ENCODE measurements at places on chromosomes 6 and 20. TPM values are rescaled to one million over a fixed set of nuclear protein-coding genes. Genes with fewer than 3 reads are reported as not detected.

- DNase-seq, result no peak
These were observed 110.3 kb upstream of the GGTLC1 start for GRCh38 chr20:24098886-24099285.

- no peak for DNase-seq
These were observed 19.8 kb upstream of the ENPP1 start for GRCh38 chr6:131787766-131788712.

DNA sequence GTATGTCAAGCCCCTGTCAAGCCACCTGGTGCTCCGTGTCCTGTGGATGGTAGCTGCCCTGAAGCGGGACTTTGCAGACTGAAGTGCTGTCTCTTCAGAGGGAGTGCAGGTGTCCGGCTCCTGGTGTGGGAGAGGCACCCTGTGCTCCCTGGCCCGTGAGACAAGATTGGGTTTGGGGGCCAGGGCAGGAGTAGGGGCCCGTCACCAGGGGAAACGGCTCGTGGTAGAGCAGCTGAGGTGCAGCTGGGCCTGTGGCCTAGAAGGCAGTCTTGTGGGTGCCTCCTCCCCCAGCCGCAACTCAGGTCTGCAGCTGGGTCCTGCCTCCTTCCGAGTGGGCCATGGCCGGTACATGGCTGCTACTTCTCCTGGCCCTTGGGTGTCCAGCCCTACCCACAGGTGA lies at the start of gene PTCRA:
Gene PTCRA, plus strand, starts transcription at position 322 of the 400 bp plus-strand sequence. Its CDS starts 17 bp downstream, at position 339.
- DNase-seq, result no peak

DNA sequence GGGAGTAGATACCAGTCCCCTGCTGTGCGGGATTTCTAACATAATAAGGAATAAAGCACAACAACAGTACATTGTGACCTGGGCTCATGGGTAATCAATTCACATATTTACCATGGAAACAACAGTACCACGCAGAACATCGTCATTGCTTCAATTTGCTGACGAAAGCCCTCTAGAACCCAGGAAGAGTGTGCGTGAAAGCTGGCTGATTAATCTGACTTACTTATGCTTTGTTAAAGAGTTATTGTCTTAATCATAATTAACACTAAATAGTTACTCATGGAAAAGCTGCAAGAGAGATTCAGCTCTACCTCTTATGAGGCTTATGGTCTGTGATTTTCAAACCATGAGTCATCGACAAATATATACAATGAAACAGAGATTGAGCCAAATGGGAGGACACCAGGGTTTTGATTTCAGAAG lies 644.3 kb upstream of the AGPAT4 start:
- DNase-seq, result no peak

GRCh38 chr20:59806578-59806975 lies 126.9 kb downstream of the SYCP2 start:
- no peak for DNase-seq

The CLDN20 gene
- polyA plus RNA-seq, result 3.3 TPM

GRCh38 chr6:44253307-44254101 lies 3.8 kb downstream of the SLC35B2 start:
- DNase-seq, result no peak
